ENCODE measurements at places on chromosomes 1 and 21. TPM values are rescaled to one million over a fixed set of nuclear protein-coding genes. Genes with fewer than 3 reads are reported as not detected.

- no peak for DNase-seq
Measured at GRCh38 chr1:3237570-3237969, 168.6 kb downstream of the PRDM16 start.

The GCSAML gene
- total RNA-seq, result not detected

The RGSL1 gene
- not detected for total RNA-seq

GRCh38 chr1:20885121-20885520, 98.0 kb upstream of the HP1BP3 start:
- DNase-seq, result no peak

The RHBDL2 gene
- total RNA-seq, result not detected

DNA sequence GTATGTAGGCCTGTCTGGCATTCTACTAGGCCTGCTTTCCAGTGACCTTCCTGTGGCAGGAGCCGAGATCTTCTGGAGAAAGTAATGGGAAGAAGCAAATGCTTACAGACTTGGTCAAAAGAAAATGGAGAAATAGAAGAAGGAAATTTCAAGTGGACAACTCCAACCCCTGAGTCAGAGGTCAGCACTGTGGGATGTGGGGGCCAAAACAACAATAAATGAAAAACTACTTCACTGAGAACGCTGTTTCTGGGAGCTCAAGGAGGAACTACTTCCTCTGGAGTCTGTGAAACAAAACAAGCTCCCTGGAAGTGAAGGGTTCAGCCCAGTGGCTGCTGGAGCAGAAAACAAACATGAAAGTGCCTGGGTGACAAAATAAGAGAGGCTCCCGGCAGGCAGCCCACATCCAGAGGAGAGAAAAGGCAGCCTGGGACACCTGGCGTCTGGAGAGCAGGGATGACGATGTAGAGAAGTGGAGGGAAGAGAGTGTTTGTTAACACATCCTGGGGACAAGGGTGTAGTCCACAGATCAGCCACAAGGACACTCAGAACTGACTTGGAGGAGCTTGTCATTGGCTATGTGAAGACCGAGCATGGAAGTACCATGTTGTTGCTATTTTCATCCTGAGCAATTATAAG, 355.2 kb downstream of the SMYD3 start:
- no peak for DNase-seq

DNA sequence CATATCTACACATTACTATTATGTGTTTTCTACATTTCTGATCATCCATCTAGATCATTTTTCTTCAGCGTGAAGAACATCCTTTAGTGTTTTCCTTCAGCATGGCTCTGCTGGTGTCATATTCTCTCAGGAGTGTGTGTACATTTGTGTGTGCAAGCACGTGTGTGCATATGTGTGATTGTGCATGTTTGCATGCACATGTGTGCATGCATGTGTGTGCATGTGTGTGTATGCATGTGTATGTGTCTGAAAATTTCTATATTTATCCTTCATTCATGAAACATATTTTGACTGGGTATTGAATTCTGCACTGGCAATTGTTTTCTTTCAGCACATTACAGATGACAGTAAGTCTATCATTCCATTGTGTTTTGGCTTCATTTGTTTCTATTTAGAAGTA, 74.6 kb downstream of the FHAD1 start:
- DNase-seq, result no peak

The ITGB2 gene
- 0.47 TPM for total RNA-seq

The LRRC8C gene
- total RNA-seq, result 3.2 TPM

DNA sequence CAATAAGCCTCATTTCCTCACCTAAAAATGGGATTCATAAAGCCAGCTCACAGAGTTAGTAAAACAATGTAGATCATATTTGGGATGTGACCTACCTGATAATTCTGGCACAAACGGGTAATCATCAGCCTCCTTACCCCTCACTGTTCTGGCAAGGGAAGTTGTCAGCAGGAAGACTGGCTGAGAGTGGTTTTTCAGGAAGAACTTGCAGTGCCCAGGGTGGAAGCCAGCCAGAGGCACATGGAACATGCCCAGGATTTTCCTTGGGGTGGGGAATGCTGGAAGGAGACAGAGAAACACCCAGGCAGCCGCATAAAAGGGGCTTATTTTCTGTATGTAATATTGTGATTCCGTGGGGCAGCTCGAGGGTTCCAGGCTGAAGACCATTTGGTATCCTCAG, 7.7 kb upstream of the SLC5A9 start:
- no peak for DNase-seq

DNA sequence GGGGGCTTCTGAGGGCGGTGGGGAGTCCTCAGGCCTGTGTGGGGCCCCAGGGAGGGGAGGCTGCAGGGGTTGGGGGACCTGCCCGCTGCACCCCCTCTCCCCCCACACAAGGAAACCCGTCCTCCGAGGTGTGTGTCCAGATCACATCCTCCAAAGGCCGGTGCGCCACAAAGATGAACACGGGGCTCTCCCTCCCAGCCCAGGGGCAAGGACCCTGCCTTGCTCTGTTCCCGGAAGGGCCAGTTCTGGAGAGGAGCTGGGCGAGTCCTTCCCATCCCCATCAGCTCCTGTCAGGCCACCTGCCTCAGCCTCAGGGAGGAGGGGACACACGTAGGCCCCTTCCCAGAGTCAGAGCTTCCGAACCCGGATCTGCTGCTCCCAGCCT, 2.5 kb upstream of the TTLL10 start:
- DNase-seq, result no peak

DNA sequence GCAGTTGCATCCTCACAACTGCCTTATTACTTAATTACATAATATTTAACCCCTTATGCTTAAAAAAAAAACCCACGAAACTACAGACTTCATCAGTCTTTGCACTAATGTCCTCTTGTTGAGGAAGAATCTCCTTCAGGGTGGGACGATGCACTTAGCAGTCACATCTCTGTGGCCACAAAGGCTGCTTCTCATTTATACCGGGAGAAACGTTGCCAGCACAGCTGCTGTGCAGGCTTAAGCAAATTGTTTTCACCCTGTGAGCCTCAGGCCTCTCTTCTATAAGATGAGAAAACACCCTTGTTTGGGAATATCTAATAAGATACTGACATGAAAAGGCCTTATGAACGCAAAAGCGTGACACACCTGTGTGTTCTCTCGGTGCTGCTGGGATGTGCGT, 2.9 kb upstream of the OBSCN start:
- no peak for DNase-seq

DNA sequence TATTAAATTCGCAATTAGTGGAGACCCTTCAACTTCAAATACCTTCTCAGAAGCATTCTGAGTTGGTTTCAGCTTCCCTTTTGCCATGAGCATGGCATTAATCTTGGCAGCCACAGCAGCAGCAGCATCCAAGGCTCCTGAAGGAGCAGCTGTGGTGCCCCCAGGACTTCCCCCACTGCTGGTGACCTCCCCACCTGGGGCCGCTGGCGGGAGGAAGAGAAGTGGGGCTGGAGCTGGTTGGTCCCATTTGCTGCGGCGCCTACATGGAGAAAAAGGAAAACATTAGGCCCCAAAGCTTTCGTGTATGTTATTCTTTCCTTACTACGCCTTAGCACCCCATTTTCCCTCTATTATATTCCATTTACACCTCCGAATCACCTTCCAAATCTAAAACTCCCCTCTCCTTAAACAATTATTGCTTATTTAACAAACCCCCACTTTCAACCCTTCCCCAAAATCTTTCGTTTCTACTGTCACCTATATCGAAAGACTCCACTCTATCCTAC, 569 bp downstream of the KHDC4 start:
- no peak for DNase-seq

DNA sequence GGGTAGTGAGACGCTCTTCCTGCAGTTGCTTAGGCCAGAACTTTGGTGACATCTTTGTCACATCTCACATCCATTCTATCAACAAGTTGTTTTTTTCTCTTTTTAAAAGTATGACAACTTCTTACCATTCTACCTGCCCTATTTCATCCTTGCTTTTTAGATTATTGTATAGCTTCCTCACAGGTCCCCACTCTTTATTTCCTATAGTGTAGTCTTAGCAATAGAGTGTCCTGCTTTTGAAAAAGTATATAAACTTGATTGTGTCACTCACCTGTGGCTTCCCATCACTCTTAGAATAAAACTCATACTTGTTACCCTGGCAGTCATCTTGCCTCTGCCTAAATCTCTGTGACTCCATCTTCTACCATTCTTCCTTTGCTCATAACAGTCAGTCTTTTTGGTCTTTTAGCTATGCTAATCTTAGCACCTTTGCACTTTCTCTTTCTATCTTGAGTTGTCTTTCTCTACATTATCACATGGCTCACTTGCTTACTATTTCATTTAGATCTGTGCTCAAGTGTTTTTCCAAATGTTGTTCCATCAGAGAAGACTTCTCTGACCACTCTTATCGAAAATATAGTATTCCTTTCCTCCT, 9.5 kb downstream of the CDC73 start:
- no peak for DNase-seq

- DNase-seq, result no peak
Measured at GRCh38 chr1:174398246-174398645, 49.5 kb upstream of the GPR52 start.

DNA sequence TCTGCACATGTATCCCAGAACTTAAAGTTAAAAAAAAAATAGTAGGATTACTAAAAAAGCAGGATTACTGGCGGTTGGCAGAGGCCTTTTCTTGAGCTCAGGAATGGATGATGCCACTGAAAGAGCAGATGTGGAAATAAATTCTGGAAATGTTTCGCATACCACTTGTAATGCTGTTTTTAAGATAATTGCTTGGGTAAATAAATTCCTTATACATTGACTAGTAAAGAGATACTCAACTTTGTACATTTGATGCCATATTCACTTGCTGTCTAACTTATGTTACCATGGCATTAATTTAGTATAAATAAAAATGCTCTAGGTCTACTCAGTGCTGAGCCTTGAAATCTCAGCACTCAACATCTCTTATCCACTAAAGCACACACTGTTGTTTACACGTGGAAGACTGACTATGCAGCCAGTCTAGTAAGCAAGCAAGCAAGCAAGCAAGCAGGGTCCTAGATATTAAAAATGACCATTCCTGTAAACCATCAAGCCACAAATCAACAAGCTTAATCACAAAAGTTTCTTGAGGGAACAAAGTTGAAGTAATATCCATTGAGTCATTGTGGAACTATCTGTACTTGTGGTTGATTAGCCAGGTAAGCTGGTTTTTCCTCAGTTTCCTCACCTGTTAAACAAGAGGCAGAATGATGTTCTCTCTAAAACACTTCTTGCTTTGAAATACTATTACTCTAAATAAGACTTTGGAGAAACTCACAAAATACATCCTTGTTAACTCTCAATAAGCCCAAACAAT, 1.7 kb upstream of the RASAL2 start:
- DNase-seq, result no peak

The MPZ gene
- total RNA-seq, result 4.5 TPM

The NPHS2 gene
- not detected for total RNA-seq

DNA sequence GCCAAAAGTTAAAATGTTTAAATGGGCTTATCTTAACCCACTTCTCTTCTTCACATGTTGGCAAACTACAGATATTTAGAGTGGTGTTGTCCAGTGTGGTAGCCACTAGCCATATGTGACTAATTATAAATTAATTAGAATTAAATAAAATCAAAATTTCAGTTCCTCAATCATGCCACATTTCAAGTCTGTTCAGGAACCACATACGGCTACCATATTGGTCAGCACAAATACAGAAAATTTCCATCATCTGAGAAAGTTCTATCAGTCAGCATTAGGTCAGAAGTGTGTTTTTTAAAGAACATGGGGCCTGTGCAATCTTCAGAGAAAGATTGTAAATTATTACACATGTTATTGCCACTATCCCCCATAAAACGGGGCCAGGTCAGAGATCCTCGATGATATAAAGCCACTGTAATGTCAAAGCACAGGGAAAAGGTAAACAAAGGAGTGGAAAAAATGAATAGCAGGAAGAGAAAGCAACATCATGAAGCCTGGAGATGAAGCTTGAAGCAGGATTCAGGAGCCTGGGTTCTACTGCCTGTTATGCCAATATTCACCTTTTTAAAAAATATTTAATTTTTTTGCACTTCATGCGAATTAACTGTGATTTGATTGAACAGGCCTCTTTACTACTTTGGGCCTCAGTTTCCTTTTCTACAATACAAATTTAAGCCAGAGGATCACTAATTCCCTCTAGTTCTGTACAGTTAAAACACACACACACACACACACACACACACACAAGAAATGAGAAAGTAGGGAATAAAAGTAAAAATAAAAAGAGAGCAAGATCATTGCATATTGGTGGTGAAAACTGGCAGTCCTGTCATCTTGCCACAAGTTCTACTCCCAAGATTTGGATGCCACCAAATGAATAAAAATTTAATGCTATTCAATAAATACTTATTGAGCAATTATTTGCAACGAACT, 2.3 kb downstream of the RSBN1 start:
- no peak for DNase-seq

- no peak for DNase-seq
Measured at GRCh38 chr1:34108269-34108668, 56.8 kb downstream of the CSMD2 start.

DNA sequence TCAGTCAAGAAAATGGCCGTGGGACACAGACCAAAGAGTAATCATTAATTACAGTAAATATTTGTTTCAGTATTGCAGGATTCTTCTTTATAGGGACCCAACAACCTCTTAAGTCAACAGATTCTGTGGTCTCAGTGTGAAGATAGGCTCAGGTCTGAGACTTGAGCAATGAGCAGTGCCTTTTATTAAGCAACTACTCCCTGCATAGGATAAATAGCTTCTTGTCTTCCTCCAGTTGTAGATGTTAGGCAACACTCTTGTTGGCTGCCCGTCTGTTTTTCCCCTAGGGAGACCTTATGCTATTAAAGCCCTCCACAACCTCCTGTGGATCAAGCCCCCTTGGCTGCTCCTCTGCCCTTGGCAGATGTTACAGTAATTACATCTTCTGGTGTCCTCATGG, 1.8 kb upstream of the OMA1 start:
- no peak for DNase-seq

DNA sequence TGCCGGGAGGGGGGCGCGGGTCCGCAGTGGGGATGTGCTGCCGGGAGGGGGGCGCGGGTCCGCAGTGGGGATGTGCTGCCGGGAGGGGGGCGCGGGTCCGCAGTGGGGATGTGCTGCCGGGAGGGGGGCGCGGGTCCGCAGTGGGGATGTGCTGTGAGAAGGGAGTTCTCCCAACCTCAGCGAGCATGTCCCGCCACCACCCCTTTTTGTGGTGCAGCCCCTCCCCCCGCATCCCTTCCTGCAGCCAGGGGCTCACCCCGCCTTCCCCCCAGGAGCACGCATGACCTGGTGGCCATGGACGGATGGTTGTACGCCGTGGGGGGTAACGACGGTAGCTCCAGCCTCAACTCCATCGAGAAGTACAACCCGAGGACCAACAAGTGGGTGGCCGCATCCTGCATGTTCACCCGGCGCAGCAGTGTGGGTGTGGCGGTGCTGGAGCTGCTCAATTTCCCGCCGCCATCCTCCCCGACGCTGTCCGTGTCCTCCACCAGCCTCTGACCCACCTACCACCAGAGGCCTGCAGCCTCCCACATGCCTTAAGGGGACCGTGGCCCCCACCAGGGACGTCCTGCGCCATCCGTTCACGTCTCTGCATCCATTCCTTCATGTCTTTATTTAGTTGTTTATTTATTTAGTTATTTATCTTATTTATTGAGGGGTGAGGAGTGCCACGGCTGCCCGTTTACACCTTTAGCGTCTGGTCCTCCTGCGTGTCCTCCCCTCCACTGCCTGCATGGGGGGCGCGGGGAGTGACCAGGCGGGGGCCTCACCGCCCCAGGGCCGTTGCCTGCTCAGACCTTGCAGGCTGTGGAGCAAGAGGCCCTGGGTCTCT, 1.4 kb upstream of the PLEKHN1 start:
- DNase-seq, result no peak

The NBPF6 gene
- not detected for total RNA-seq

All from progenitor cell of endocrine pancreas (in vitro differentiated cells).